Hindlimb muscle (tissue), 1 donor: ENCODE measurements at places on chromosomes 12 and 14. TPM values are rescaled to one million over a fixed set of nuclear protein-coding genes. Genes with fewer than 3 reads are reported as not detected.

GRCh38 chr14:53947452-53948204, 9.0 kb downstream of the BMP4 start:
- DNase-seq = no peak

DNA sequence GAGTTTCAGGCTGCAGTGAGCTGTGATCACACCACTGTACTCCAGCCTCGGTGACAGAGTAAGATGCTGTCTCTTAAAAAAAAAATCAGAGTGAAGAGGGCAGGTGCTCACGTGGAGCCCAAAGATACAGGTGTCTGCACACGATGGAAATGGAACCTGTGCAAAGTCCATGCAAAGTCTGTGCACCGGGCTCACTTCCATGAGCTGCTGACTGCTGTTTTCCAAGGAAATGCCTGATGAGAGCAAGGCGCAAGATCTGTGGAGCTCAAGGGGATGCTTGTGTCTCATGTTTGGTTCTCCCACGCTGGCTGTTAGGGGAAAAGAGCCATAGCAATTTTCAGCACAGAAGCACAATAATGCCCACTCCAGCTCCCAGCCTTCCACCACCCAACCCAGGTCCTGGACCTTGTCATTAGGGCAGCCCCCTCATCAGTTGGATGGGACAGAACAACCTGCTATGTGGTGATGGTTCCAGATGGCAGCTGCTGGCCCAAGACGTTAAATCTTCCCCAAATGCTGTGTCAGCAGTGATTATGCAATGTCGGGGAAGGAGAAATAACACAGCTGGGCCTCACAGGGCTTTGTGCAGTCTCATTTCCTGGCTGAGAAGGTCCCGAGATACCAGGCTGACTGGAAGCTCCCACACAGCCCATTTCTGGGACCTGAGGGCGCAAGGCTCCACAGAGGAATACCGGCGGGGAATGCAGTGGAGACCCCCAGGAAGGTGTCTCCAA, 27.9 kb upstream of the DICER1 start:
- no peak for DNase-seq

Gene LMNTD1
- not detected for polyA plus RNA-seq

DNA sequence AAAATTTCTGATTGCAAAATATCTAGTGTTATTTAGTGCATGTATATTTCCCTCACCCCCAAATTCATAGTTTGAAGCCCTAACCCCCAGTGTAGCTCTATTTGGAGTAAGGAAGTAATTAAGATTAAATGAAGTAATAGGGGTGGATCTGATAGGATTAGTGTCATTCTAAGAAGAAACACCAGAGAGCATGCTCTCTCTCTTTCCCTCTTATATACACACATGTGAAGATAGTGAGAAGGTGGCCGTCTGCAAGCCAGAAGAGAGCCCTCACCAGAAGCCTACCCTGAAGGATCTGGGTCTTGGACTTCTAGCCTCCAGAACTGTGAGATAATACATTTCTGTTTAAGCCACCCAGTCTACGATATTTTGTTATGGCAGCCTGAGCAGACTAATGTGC, 120.3 kb downstream of the TMEM30B start:
- no peak for DNase-seq

DNA sequence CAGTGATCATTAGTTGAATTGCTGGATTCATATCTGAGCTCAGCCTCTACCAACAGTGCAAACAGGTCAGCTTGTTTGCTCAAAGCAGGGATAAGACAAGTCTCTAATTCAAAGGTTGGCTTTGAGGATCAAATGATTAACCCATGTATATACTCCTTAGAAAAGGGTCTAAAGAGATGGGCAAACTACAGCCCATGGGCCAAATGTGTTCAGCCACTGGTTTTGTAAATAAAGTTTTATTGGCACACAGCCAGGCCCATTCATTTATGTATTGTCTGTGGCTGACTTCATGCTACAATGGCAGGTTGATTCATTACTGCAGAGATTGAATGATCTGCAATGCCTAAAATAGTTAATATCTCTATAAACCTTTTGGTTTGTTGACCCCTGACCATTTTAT, 3.1 kb downstream of the SERPINA4 start:
- DNase-seq = no peak

- no peak for DNase-seq
Observed at GRCh38 chr12:105978686-105979085, 160.1 kb downstream of the NUAK1 start.
